ENCODE measurements at places on chromosomes 11 and 22.

DNA sequence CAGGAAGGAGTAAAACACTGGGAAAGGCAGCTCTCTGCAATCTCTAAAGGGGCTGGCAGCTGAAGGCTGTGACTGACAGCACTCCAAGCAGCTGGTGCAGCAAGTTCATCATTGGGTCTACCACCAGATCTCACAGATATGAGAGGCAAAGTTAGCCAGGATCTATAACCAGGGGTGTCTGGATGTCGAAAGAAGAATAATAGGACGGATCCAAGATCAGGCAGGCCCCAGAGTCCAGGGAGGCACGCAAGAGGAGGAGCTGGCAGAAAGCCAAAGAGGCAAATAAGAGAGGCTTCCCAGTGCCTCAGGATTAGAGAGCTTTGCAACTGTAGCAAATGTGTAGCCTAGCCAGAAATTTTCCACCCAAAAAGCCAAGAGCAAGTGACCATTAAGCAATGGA, 77.1 kb downstream of the RBMXL2 start:
- DNase-seq = no peak

DNA sequence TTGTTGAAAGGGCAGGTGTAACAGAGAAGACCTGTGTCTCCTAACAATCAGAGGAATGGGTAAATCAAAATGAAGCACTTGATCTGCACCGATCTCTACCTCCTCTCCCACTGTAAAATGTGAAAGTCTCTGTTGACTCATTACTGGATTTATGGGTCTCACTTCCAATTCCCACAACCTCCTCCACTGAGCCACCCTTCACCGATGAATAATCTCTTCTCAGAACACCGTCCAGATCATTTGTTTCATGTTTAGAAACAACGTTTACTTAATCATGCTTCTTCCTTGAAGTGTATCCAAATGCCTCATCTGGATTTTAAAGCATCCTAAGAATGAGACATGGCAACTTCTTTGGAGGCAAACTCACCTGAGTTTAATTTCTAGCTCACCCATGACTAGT, 643.6 kb downstream of the ETS1 start:
- DNase-seq = no peak

DNA sequence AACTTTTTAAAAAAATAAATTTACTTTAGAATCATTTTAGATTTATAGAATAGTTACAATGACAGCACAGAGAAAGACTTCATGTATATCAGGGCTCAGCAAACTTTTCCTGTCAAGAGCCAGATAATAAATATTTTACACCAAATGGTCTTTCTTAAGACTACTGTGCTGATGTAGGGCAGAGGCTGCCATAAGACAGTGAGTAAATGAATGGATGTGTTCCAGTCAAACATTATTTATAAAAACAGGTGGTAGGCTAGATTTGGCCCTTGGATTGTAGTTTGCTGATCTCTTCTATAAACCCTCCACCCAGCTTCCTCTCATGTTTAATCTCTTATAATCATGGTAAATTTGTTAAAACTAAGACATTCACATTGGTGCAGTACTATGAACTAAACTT, 33.0 kb downstream of the CECR2 start:
- no peak for DNase-seq

DNA sequence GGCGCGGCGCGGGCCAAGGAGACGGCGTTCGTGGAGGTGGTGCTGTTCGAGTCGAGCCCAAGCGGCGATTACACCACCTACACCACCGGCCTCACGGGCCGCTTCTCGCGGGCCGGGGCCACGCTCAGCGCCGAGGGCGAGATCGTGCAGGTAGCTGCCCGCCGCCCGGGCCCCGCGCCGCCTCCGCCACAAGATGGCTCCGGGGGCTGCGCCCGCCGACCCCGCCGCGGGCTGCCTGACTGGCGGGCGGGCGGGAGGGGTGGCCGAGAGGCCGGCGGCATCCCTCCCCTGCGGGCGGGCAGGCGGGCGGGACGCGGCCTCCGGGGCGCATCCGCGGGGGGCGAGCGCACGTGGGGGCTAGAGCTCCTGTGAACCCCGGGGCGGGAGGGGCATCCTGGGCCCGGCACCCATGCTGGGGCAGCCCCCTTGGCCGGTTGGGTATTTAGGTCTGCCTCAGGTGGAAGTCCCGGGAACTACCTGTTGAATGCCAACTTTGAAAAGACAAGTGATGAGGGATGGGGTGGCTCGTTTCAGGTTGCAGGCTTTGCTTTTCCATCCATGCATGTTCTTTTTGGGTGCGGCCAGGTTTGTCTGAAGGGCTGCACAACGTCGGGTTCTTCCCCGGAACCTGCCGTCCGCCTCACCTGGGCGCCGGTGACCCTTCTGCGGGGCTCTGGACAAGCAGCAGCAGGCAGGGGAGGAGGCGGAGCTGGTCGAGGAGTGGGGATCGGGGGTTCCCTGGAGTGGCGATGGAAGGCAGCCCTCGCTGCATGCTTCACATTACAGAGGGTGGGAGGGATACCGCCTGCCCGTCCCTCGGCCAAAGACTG, 760 bp downstream of the ZNRF3 start:
- DNase-seq = no peak

DNA sequence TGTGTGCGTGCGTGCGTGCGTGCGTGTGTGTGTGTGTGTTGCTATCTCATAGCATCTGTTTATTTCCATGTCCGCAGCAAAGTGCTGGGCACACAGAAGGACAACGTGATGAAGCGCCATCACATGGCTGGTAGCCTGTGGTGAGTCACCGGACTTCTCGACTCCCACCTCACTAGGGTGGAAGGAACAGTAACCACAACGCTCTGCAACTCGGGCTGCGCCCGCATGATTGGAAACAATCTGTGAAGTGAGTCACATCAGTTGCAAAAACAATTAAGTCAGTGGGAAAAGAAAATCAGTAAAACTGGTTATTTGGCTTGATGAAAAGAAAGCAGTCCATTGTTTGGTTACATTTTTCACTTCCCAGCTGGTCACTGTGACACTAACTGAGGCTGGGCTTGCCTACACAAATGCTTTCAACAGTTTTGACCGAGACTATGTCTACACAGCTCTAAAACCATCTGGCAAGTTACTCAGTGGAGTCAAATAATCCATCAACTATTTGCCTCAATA, 437.3 kb upstream of the CADM1 start:
- no peak for DNase-seq

DNA sequence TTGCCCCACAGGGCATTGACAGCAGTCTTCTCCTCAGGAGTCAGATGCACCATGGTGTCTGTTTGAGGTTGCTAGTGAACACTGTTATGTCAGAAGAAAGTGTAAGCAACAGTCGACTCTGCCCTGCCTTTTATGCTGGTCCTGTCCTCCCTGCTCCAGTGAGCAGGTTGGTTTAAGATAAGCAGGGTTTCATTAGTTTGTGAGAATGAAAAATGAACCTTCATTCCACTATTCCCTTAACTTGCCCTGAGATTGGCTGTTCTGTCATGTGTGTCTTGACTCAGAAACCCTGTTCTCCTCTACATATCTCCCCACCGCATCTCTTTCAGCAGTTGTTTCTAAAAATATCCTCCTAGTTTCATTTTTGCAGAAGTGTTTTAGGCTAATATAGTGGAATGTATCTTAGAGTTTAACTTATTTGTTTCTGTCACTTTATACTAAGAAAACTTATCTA, at the start of gene HBD:
TSS of gene HBD (minus strand) at position 103 of the 454 bp plus-strand sequence. CDS start at position 53, 50 bp downstream.
- DNase-seq = no peak

DNA sequence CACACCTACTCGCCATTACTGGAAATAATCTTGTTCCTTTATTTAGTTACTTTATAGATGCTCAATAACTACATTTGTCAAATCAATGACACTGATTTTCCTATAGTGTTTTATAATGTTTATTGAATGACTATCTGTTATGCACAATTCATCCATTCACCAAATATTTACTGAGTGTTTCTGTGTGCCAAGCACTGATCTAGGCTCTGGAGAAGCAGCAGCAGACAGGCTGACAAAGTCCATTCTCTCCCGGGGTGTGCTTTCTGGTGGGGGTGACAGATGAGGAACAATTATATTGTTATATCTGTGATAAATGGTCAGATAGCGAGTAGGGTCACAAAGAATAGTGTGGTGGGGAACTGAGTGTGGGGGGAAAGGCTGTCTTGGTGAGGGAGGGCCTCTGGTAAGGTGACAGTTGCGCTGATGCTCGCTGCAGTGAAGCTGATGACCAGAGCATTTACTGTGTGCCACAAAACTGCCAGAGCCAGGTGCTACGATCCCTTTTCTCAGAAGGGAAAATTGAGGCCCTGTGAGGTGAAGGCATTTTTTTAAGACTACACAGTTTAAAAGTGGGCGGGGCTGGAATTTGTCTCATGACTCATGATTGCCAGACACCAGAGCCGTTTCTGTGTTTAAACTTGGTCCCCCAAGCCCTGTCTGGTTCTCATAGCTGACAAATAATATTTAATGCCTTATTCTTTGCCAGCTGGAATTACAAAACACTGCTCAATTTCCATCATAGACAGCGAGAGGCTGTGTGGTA, 10.2 kb downstream of the PACS1 start:
- DNase-seq = no peak

DNA sequence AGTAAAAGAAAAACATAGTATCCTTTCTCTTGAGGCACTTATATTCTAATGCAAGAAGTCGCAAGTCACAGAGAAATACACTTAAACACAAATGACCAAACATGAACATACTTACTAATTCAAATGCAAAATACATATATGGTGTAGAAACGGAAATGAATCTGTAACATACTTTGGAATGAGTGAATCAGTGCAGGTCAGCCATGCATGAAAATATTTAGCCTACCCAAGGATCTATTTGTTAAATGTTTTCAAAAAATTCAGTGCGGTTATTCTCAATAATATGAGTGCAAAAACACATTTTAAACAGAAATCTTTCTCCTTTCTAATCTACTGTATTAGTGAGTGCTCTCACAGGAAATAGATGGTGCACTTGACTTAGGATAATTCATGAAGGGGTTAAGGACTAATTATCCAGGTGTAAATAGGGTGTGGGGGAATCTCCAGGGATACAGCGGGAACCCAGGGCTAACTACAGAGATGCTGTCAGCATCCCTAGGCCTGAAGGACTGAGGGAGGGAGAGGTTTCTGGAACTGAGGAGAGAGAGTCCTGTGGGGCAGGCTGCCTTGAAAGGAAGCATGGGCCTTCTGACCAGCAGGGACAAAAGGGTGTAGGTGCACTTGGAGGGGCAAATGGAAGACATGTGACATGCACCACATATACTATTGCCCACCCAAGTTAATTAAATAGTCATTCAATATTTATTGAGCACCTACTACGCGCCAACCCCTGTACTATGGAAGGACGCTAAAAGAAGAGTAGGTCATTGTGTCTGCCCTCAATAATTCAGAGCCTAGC, 139.2 kb downstream of the MAML2 start:
- no peak for DNase-seq

Data from frontal cortex (tissue), 4 donors.